ENCODE measurements at places on chromosomes 1 and 21.

DNA sequence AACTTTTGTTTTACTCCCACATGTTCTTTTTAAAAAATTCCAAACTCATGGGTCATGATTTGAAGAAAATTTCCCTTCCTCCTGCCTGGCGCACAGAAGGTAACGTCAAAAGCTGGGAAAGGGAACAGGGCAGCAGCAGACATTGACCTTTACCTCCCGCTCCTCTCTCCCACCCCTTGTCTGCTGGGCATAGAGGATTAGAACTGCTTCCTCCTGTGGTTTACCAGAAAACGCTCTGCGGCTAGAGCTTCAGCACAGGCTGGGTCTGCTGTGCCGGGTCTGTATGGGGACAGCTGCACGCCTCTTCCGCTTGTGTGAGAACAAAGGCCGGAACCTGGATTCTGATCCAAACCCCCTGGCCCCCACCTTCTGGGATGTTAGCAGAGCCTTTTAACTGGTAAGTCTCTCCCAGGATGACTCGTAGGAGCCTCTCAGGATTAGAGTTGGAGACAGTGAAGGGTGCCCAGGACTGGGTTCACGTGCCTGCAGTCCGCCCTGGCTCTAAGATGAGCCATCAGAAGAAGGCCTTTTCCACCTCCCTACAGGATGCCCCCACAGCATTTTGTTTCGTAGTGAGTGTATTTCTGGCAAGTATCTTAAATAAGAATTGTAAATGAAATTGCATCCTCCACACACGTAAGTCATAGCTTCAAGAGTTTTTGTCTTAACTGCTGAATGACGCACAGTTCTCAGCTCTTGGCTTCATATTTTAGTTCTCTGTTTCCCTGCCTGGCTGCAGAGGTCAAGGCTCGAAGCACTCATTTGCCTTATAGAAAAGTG, 5.2 kb downstream of the H6PD start:
- DNase-seq, result peak; percentile 31

DNA sequence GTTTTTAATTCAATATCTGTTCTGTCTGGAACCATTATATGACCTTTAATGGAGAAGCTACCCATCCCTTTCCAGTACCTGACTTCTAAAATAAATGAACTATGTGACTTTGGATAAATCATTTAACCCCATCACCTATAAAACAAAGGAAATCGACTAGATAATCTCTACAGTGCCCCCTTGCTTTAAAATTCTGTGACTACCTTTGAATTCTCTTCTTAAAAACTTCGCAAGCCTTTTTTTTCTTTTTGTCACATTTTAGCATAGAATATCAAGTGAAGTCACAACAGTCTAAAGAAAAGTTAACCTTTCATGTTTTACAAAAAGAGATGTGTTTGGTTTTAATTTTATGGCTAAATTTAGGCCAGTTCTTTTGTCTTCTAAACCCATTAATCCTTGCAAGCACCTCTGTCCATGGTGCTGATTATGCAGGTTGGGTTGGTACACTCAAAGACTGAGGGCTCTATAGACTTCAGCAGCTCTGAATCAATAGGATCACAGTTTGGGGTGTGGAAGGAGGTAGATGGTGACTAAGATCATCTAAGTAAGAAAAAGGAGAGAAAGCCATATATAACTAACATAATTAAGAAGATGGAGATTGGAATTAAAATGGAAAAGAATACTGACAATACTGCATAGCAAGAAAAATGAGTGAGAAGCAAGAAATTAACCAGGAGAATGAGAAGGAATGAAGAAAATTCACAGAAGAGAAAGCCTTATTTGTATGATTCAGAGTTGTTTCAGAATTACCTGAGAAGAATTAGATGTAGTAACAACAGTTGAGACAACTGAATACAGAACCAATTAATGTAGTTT, 59.2 kb downstream of the TBX15 start:
- no peak for DNase-seq

DNA sequence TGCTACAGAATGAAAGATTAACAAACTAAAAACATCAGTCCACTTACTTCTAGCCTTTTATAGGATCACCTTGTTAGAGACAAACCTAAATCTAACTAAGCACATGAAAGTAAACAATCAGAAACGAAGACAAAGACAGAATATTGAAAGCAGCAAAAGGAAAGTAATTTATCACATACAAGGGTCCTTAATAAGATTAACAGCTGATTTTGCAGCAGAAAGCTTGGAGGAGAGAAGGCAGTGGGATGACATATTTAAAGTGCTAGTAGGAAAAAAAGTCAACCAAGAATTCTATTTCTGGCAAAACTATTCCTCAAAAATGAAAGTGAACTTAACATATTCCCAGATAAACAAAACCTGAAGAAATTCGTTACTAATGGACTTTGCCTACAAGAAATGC, 286.4 kb downstream of the RWDD3 start:
- DNase-seq, result no peak

DNA sequence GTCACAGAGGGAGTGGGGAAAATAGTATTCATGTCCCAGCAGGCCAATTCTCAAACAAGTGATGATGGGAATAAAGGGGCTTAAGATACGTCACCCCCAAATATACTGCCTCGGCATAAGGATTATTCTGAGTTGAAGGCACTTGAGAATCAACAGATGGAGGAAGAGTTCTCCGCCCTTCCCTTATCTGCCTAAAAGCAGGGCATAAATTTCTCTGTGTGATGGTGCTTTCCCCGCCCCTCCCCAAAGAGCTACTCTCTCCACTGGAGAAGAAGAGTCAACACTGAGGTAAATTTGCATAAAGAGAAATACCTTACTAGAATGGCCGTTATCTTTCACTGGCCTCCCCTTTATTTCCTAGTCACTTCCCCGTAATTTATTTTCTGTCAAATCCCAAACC, 18.7 kb downstream of the BECN2 start:
- DNase-seq, result no peak

- DNase-seq, result no peak
Measured at GRCh38 chr1:75469586-75470173, 141.2 kb downstream of the SLC44A5 start.

DNA sequence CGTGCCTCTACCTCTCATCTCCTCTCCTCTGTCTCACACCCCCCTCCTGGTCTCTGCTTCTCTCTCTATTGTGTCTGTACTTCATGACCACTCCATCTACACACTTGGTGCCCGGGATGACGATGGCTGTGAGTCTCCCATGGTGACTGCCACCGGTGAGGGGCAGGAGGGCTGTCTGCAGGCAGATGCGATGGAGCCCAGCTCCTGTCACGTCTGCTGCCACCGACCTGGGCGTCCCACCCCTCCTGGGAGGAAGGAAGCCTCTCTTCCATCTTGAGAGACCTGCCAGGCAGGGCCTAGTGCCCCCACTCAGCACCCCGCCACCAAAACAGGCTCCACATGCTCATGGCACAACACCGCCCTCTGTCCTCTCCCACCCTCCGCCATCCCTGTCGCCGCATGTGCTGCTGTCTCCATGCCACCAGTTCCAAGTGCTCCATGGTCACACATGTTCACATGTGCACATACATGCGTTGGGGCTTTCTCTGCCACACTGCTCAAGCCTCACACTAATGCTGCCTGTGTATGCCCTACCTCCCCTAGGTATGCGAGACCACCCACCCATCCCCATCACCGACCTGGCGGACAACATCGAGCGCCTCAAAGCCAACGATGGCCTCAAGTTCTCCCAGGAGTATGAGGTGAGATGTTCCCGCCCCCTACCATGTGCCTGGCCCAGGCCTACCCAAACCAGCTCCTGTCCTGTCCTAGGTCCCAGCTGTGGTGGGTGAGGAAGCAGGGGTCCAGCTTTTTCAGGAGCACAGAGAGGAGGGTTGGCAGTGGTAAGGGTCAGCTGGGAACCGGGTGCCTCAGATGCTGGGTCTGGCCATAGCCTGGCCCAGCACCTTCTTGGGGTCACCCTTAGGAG, 36.6 kb upstream of the KDM4A start:
- no peak for DNase-seq

DNA sequence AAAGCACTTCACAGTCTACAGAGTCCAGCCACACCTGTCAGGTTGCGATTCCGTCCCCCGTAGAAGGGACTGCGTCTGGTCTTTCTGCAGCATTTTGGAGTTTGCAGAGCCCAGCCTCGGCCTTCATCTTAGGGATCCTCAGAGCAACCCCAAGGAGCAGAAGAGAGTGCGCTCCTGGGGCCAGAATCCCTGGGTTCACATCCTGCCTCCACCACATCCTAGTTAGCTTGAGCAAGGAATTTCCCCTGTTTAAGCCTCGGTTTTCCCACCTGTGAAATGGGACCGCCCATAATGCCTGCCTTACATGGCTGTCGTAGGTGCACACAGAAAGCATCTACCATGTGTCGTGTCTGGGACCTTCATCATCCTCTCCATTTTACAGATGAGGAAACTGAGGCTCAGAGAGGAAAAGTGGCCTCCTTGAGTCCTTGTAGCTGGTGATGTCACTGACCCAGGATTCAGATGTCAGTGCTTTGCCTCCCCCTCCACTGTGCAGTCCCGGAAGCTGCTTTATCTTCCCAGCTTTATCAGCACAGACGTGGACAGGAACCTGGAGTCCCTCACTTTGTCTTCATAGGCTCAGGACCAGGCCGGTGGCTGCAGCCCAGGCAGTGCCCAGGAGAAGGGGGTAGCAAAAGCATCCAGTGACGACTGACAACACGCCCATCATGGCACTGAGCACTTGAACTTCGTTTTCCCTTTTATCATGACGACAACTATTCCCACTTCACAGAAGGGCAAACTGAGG, 438.5 kb downstream of the MATN1 start:
- DNase-seq, result no peak

- no peak for DNase-seq
Measured at GRCh38 chr1:161304927-161305866, 4.6 kb downstream of the MPZ start.

- DNase-seq, result no peak
Measured at GRCh38 chr21:35208810-35209517, 159.9 kb upstream of the RUNX1 start.

DNA sequence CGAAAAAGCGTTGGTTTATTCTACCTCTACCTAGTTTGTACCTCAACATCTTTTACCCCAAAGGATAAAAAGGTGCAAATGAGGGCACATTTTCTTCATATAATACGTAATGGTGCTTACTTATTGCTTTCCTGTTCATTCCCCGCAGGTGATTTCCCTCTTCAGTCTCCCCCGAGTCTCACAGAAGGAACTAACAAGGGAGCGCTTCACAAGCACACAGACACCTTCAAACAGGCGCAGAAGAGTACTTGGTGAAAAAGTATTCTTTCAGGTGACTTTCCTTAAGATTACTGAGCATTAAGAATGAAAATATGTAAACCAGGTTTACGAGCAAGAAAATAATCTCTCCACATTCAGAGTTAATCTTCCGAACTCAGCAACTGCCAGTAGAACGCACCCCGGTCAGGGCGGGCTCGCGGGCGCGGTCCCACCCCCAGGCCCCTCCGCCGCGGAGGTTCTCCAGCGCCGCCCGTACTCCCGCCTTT, 511 bp upstream of the RABGAP1L start:
- DNase-seq, result no peak

GRCh38 chr1:168472223-168472622, 71.6 kb downstream of the XCL2 start:
- DNase-seq, result no peak

GRCh38 chr1:84737590-84737989, 47.3 kb upstream of the SSX2IP start:
- no peak for DNase-seq

All from stimulated activated CD8-positive, alpha-beta memory T cell treated with anti-CD3 and anti-CD28 coated beads, Interleukin-4, amount 100 ng/mL, for 24 hours (primary cell).